ENCODE measurements at places on chromosomes 7 and 10.

GRCh38 chr7:138785587-138786437, 12.0 kb upstream of the TMEM213 start:
- no peaks in the 10 kb centered on the region for H3K4me1 ChIP-seq
- H3K4me3 ChIP-seq = no peak overlapping the region
- H3K36me3 ChIP-seq = peaks cover 2% of the 10 kb centered on the region
- no peak for DNase-seq

DNA sequence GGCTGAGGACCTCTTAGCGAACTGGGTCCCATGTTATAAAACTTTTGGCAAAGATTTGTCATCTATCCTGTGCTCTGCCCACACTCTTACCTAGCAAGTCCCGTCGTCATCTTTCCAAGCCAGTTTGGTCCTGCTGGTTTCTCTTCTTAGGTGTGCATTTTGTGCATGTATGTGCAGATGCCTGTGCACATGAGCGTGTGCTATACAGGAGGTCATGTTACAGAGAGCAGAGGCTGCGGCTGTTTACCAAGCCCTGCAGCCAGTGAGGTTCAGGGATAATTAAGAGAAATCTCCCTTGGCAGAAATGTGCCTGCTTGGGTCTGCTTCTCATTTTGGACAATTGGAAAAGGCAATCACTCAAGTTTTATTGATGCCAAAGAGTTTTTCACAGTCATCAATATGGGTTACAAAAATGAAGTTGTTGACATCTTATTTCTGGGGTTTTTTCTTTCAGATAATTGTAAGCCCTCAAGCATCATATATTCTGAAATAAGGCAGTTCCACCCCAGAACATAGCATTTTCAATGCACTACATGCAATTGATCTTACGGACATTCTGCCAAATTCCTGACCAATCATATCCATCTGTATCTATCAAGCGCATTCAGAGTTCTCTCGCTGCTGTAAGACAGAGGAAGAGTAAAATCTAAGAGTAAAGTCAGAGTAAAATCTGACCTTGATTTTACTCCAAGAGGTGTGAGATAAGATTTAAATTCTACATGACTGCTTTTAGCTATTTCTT, 361.4 kb upstream of the ZNF32 start:
- no peak overlapping the region for H3K27ac ChIP-seq
- H3K27me3 ChIP-seq = peaks cover 1% of the 10 kb centered on the region
- peaks cover 10% of the 10 kb centered on the region for H3K4me1 ChIP-seq
- H3K4me3 ChIP-seq = no peak overlapping the region

- no peaks in the 10 kb centered on the region for H3K27me3 ChIP-seq
- H3K36me3 ChIP-seq = peaks cover 66% of the 10 kb centered on the region
- peaks cover 8% of the 10 kb centered on the region for H3K4me1 ChIP-seq
- DNase-seq = no peak
These were observed 61.6 kb downstream of the SLC29A4 start for GRCh38 chr7:5344342-5344741.

- peaks cover 38% of the 10 kb centered on the region for H3K27me3 ChIP-seq
- H3K27ac ChIP-seq = no peak overlapping the region
- H3K4me3 ChIP-seq = no peak overlapping the region
- H3K36me3 ChIP-seq = no peaks in the 10 kb centered on the region
- H3K4me1 ChIP-seq = peaks cover 2% of the 10 kb centered on the region
These were observed 171.1 kb downstream of the TCF7L2 start for GRCh38 chr10:113121153-113121552.

DNA sequence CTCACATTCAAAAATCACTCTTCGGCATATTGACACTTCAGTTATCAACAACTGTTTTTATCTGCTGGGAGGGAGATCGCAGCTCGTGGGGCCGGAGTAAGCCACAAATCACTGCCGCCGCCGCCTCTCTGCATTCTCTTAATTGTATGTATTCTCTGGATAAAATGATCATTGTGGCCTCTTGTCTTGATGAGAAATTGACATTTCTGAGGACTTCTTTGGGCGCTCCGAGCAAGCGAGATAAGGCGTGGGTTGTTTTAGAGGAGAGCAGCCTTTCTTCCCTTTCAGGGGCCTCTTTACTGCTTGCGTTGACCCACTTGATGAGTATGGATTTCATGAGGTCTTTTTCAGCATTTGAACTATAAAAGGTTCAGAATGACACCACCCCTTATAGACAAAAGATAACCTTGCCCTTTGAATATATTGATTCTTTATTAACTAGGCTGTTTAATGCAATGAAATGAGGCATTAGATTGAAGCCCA, 130.6 kb downstream of the EBF3 start:
- no peaks in the 10 kb centered on the region for H3K4me1 ChIP-seq
- no peak overlapping the region for H3K27ac ChIP-seq
- no peak for DNase-seq
- no peak overlapping the region for H3K4me3 ChIP-seq

- no peak overlapping the region for H3K4me3 ChIP-seq
- H3K4me1 ChIP-seq = peaks cover 4% of the 10 kb centered on the region
These were observed 173.8 kb downstream of the PARD3 start for GRCh38 chr10:34641147-34641912.

DNA sequence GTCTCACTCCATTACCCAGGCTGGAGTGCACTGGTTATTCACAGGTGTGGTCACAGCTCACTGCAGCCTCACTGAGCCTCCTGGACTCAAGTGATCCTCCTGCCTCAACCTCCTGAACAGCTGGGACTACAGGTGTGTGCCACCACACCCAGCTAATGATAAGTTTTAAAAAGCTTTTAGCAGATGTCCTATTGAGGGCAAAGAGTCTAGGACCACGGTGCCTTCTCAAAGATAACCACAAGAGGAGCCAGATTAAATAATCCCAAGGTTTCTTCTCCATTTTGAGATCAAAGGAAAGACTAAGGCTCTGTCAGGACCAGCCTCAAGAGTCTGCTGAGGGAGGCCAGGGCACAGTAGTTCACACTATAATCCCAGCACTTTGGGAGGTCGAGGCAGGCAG, 4.7 kb downstream of the ATP5MF start:
- DNase-seq = no peak
- no peaks in the 10 kb centered on the region for H3K27me3 ChIP-seq
- H3K36me3 ChIP-seq = peaks cover 45% of the 10 kb centered on the region
- H3K4me3 ChIP-seq = no peak overlapping the region
- peaks cover 31% of the 10 kb centered on the region for H3K4me1 ChIP-seq
- H3K27ac ChIP-seq = no peak overlapping the region

GRCh38 chr7:150919160-150919559, 59.0 kb downstream of the KCNH2 start:
- H3K27ac ChIP-seq = no peak overlapping the region
- peaks cover 8% of the 10 kb centered on the region for H3K4me1 ChIP-seq
- no peak for DNase-seq
- H3K36me3 ChIP-seq = no peaks in the 10 kb centered on the region
- no peak overlapping the region for H3K4me3 ChIP-seq

GRCh38 chr7:83161899-83162401, 734 bp downstream of the PCLO start:
- H3K4me1 ChIP-seq = no peaks in the 10 kb centered on the region
- no peaks in the 10 kb centered on the region for H3K36me3 ChIP-seq
- peak overlapping the region; percentile 19 for H3K4me3 ChIP-seq

- H3K4me3 ChIP-seq = no peak overlapping the region
- no peak for DNase-seq
- H3K27ac ChIP-seq = no peak overlapping the region
- no peaks in the 10 kb centered on the region for H3K36me3 ChIP-seq
- no peaks in the 10 kb centered on the region for H3K27me3 ChIP-seq
These were observed 175.2 kb downstream of the CDK14 start for GRCh38 chr7:90771281-90771680.

DNA sequence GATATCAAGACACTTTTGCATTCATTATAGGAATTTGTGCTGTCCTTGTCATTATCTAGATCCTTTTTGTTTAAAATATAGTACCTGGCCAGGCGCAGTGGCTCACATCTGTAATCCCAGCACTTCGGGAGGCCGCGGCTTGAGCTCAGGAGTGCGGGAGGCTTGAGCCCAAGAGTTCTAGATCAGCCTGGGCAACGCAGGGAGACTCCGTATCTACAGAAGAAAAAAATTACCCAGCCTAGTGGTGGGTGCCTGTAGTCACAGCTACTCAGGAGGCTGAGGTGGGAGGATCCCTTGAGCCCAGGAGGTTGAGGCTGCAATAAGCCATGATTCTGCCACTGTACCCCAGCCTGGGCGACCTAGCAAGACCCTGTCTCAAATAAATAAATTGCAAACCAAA, 621 bp upstream of the MORN4 start:
- H3K27ac ChIP-seq = peak overlapping the region; percentile 87
- peak overlapping the region; percentile 93 for H3K4me3 ChIP-seq
- H3K27me3 ChIP-seq = no peaks in the 10 kb centered on the region

Data from activated CD4-positive, alpha-beta T cell treated with anti-CD3 and anti-CD28 coated beads, Interleukin-2, amount 10 ng/mL, durations not matched to agents 7 days and 5 days (primary cell).